Stimulated activated CD8-positive, alpha-beta memory T cell treated with anti-CD3 and anti-CD28 coated beads, Interleukin-15, amount 100 ng/mL, for 1 hour (primary cell): ENCODE measurements at places on chromosomes 1 and 21.

DNA sequence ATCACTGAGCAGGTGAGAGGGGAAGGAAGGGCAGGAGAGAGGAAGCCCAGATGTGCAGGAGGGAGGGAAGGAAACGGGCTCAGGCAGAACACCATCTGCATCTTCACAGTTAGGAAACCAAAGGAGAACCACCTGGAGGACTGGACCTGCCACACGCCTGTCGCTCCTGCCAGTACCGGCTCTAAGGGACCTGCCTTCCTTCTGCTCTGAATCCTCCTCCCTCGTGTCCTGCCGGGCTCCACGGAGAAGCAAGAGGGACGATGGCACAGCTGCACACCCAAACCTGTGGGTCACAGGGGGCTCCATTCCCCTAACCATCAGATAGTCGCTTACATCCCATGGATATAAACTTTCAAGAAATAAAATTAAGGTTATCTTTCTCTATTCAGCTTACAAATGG is 56.1 kb downstream of the TOR1AIP2 start:
- DNase-seq, result no peak

DNA sequence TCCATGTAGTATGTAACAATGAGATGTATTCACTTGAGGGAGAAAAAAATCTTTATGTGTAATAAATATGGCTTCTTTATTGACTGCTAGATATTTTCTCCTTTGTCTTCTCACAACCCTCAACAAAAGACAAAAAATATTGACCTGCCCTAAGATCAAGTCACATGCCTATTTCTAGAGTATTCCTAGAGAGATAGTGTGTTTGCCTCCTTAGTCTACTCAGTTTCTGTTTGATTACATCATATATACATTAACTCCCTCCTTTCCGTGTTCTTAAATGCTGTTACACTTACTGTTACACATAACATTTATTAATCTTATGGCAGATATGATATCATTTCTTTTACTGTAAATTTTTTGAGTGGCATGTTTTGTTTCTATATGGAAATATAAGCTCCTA is 281.6 kb upstream of the RGS18 start:
- no peak for DNase-seq

GRCh38 chr1:201749059-201749690 is 79.8 kb upstream of the IPO9 start:
- no peak for DNase-seq

DNA sequence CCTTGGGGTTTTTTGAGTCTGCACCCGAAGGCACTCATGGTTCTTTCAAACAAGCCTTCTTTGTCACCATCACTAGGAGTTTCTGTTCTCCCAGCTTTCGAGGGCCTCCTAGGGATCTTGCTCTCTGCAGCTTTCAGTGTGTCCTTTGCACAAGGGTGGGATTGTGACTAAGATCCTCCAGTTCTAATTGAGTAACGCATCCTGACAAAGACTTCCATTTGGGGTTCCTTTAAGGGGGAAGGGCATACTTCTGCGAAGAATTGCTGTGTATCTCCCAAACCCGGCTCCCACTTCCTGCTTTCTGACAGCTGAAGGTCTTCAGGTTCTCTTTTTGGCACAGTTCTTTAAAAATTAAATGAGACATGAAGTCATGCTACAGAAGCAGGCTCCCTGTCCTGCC is 139.4 kb downstream of the EDEM3 start:
- no peak for DNase-seq

DNA sequence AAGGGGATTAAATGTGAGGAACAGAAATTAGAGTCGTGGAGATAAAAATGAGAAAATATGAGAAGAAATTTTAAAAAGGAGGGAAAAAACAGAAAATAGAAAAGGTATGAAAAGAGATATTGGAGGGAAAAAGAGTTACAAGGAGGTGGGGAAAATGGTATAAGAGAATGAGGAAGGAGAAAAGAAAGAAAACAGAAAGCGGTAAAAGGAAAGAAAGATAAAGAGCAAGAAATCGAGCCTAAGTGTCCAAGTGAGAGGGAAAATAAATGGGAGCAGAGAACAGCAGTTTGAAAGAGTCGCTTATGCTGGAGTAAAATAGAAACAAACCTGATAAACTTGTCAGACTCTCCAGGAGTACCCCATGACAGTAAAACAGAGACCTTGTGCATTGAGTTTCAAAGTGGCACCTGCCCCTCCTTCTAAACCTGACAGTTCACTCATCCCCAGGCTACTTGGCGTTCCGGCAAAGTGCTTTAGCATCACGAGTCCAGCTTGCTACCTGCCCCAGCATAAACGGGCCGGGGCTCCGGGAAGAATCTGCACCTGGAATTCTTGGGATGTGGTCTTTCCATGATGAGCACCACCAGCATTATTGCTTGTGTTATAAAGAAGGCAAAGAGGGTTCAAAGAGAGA is 585 bp downstream of the NEGR1 start:
- DNase-seq, result no peak

- DNase-seq, result no peak
Observed at GRCh38 chr1:223230161-223230881, 87.3 kb upstream of the TLR5 start.

DNA sequence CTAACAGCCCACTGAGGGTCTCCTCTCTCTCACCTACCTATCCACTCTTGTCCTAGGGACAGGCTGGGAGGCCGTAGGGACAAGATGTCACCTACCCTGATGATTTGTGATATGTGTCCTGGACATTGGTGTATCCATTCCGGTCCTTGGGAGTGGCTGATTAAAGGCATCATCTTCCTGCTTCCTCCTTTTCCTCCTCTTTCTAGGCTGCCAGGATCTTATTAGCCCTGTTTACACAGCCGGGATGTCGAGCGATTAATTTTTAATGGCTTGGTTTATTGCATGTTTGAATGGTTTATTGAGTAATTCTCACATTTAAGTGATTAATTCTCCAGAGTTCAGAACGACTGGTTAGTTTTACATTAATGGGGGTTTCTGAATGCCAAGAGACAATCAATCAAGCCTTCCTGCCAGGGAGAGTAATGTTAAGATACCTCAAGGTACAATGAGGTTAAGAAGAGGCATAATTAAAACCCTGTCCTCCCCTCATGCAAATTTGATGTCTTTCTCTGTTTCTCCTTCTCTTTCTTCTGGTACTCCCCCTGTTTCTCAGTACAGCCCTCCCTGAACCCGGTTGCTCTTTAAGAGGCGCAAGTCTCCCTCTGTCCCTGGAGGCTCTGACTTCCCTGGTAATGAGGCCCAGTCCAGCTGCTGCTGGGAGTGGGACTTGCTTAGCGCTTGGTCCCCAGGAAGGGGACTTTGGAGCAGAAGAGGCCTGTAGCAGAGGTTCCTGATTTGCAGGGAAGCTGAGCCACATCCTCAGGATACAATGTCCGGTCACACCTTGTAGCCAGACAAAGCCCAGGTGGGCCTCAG is 50.9 kb downstream of the ACTL8 start:
- DNase-seq, result no peak

GRCh38 chr21:41068496-41068895 is 99.5 kb upstream of the BACE2 start:
- no peak for DNase-seq

GRCh38 chr1:2388004-2388913 is 3.1 kb downstream of the MORN1 start:
- DNase-seq, result no peak

DNA sequence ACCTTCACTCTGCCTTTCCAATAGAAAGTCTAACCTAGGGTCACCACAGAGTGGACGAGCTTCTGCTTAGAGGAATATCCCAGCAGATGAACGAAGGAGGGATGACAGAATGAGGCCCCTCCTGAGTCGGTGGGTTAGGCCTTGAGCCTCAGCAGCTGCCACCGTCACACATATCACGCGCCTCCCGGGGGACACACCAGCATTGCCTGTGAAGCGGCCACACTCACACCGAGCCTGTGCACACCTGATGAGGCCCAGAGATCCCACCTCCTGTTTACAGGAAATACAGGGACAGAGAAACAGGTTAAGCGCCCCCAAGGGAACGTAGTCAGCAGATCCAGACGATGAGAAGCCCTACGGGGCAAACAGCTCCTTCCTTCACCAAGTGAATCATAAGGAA is 25.1 kb upstream of the LRRC47 start:
- DNase-seq, result no peak

- no peak for DNase-seq
Observed at GRCh38 chr1:29712284-29712651, 475.9 kb downstream of the PTPRU start.

DNA sequence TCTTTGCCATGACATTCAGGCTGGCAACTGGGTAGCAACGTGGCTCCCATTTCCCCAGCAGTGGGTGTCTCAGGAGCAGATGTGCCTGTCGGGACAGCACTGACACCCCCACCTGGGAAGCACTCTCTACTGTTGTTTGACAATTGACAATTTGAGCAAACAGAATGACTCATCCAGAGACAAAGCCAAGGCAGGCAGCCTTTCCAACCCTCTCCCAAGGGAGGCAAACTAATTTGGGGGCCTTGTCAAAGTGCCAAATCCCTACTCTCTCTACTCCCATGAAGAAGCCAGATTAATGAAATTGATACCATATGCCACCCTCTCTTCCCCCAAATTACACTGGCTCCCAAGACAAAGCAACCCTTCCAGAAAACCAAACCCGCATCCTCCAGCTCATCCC is 65.6 kb downstream of the GRIK3 start:
- no peak for DNase-seq

GRCh38 chr1:76227621-76228020 is 153.1 kb downstream of the ST6GALNAC3 start:
- DNase-seq, result no peak

- DNase-seq, result no peak
Observed at GRCh38 chr1:159214149-159214760, 9.6 kb downstream of the ACKR1 start.

DNA sequence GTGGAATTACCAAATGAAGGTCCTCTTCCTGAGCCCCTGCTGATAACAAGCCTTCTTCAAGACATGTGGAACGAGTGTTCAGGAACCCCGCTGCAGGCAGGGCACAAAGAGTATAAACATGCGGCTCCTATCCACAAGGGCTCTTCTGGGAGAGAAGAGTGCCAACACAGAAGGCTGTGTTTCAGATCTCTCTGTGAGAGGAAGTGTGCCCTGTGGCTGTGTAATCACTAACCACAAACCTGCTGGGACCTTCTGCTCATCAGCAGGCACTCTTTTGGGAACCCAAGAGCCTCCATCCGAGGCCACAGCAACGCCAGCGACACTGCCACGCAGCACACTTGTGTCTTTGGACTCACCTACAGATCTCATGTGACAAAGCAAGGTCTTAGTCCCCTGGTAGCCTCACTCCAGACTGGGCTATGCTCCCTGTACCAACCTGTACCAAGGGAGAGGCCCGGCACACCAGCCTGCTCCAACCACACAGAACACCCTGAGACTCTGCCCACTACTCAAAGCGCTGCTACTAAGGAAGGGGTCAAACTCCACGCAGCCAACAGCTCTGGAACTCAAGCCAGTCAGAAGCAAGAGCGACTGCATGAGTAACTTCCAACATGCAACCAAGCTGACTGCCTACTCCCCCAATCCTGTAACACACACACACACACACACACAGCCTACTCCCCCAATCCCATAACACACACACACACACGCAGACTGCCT is 7.8 kb downstream of the PTTG1IP start:
- no peak for DNase-seq

- DNase-seq, result no peak
Observed at GRCh38 chr1:229689904-229690303, 63.9 kb downstream of the URB2 start.

DNA sequence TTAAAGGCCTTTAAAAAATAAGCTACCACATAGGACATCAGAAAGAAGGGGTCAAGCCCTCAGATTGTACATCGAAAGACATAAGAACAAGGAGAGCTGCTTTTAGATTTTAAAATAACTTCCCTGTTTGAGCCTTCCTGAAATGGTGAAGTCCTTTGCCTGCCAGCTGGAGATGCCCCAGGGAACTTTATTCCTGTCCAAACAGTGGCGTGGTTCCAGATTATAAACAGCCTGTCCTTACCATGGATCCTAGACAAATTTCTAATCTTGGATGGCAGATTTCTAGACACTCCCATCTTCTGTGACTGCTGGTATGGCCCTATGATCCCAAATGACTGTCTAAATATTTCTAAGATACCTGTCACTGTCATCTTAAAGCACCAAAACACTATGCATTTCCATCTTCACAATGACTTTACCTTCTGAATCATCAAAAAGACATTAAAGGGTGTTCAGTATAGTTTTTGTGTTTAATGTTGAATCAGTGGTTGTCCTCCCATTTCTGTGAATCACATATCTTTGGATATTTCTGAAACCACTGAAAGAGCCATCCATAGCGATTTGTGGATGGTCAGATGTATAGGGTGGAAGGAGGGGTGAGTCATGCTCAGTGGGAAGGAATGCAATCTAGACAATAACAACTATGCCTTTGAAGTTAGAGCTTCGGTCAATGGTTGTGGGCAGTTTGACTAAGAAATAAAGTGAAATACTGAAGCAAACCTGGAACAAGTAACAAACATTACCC is 23.2 kb downstream of the ILDR2 start:
- no peak for DNase-seq

GRCh38 chr21:26280775-26281174 is 110.2 kb upstream of the APP start:
- DNase-seq, result no peak

- no peak for DNase-seq
Observed at GRCh38 chr21:36254106-36254941, 65.7 kb upstream of the MORC3 start.

GRCh38 chr1:50438945-50439344 is 15.7 kb upstream of the DMRTA2 start:
- DNase-seq, result no peak

GRCh38 chr1:67652800-67653199 is 32.2 kb upstream of the GADD45A start:
- no peak for DNase-seq

- no peak for DNase-seq
Observed at GRCh38 chr1:245541369-245541768, 386.6 kb downstream of the KIF26B start.

GRCh38 chr1:109498161-109498801 is 4.4 kb downstream of the CYB561D1 start:
- DNase-seq, result no peak

GRCh38 chr1:168297019-168297730 is 16.5 kb downstream of the TBX19 start:
- no peak for DNase-seq

GRCh38 chr1:226520640-226521355 is 27.8 kb upstream of the STUM start:
- DNase-seq, result no peak

- DNase-seq, result no peak
Observed at GRCh38 chr1:4057603-4058002, 157.5 kb upstream of the C1orf174 start.

GRCh38 chr21:42223826-42224575 is 5.1 kb downstream of the ABCG1 start:
- DNase-seq, result no peak

GRCh38 chr1:232302376-232303221 is 327.3 kb downstream of the SIPA1L2 start:
- no peak for DNase-seq

GRCh38 chr1:185788386-185788785 is 54.2 kb downstream of the HMCN1 start:
- DNase-seq, result no peak

DNA sequence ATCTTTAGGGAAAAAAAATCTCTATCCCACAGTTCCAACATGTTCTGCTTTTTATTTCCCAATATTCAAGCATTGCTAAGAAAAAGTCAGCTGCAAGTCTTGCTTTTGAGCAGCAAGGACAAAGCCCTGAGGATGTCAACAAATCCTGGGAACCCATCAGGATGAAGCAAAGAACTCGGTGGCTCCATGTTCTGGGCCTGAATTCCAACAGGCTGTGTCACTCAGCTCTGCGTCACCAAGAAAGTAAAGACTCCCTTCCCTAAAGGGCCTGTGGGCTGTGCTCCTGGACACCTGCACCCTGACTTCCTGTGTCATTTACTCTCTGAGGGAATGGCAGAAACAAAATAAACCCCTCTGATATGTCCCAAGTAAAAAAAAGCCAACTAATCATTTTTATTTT is 95.5 kb downstream of the TIAM1 start:
- no peak for DNase-seq
